ENCODE measurements at places on chromosomes 3 and 15.

DNA sequence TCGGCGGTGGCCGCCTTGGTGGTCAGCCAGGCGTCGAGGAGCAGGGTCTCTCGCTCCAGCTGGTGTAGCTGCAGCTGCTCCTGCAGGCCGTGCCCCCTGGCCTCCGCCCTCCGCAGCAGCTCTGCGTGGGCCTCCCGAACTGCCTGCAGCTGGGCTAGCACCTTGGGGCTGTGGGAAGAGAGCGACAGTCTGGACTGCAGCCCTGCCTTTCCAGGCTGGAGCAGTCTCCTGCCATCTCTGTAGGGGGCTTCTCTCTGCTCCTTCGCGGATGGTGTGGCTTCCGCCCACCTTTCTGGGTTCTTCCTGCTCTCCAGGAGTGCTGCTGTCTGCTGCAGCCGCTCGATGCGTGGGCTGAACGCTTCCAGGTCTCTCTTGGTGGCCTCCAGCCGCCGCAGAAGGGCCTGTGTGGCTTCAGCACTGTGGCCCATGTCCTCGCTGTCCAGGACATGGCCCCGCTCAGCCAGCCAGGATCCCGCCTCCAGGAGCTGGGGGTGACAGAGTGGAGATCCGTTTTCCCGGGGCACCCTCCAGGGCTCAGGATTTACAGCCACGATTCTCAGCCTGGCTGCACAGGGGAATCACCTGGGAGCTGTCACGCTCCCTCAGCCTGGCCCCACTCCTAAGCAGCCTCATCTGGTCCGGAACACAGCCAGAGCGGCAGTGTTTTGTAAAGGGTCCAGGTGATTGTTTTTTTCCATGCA, 16.8 kb downstream of the PLA2G4B start:
- DNase-seq, result no peak

GRCh38 chr3:155742349-155742965, 2.4 kb downstream of the PLCH1 start:
- no peak for DNase-seq

GRCh38 chr3:97835761-97836160, 13.9 kb downstream of the CRYBG3 start:
- DNase-seq, result no peak

GRCh38 chr3:111577798-111578685, 17.1 kb downstream of the ZBED2 start:
- DNase-seq, result no peak

GRCh38 chr3:46979958-46980497, 562 bp downstream of the NBEAL2 start:
- no peak for DNase-seq

DNA sequence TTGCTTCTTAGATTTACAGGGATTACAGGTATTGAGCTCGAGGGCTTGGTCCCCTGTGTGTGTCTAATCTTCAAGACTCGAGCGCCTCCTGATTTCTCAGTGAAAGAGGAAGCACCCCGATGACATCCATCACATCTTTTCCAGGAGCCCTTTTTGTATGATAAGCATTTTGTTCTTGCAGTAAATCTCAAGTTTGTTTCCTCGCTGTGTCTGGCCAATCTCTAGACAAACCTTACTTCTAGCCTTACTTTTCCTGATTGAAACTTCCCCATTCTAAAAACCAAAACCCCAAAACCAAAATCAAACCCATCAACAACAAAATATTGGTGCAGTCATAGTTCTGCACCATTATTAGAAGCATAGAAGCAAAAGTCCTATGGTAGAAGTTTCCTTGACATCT, 286.0 kb downstream of the NFKBIZ start:
- no peak for DNase-seq

- DNase-seq, result no peak
Measured at GRCh38 chr3:99938270-99938911, 120.7 kb downstream of the CMSS1 start.

GRCh38 chr3:12954891-12955650, 113.7 kb upstream of the RPL32 start:
- DNase-seq, result peak; percentile 25

GRCh38 chr15:70752193-70752635, 11.1 kb downstream of the UACA start:
- no peak for DNase-seq

GRCh38 chr3:46632792-46633191, 20.5 kb downstream of the FAM240A start:
- DNase-seq, result no peak

GRCh38 chr3:194938845-194939531, 253.3 kb downstream of the FAM43A start:
- DNase-seq, result no peak

DNA sequence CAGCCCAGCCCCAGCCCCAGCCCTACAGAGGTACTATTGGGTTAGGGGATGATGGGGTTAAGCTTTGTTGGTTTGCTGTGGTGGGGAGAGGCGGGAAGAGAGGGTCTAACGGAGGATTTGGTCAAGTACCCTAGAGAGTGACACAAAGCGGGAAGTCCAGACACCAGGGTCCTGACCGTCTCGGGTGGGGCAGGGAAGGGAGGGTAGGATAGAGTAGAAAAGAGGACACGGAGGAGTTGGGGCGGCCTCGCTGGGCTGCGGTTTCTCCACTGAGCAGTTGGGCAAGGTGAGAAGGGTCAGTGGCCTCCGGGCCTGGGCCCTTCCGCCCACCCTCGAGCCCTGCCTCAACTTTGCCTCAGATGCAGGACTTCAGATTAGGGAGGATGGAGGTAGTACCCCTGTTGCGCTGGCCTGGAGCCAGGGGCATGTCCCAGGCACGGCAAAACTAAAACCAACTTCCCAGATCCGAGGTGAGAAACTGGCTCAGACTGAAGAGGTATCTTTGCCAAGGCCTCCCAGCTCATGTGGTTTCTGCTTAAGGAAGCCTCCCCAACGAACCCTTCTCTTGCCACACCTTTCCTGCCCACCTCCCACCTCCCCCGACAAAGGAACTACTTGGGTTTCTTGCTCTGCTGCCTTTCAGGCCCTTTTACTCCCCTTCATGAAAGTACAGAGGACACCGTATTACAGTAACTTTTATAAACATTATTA, 551 bp downstream of the PML start:
- no peak for DNase-seq

DNA sequence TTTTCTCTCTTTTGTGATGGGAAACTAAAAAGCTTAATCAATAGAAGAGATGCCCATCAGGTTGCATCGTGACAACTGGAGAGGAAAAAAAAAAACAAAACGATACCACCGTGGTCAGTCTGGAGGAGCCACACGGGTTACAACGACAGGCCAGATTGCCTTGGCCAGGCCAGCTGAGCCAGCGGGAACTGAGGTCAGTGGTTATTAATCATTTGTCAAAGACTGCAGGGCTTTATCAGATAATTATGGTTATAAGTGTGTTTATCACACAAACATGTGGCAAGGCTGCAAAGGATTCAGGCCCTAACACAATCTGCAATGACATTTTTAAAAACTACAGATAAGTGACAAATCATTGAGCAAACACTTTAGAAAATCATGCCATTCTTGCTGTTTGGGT, 135.0 kb upstream of the FAM3D start:
- no peak for DNase-seq

DNA sequence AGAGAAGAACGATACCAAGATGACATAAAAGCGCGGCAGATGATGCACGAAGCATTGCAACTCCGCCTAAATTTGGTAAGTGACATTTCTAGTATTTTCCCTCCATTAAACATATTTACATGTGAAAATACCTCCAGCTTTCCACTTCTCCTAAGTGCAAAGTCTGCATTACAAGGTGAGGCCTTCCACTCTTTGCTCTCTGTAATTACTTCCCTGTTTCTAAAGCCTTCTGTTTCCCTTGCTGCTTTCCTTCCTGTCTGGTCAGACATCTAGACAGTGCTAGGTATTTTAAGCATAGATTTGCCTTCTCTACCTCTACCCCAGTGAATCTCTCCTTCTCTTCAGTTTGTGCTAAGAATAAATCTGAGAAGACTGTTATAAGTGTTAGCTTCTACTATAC, 1.9 kb downstream of the P2RY12 start:
- DNase-seq, result no peak

DNA sequence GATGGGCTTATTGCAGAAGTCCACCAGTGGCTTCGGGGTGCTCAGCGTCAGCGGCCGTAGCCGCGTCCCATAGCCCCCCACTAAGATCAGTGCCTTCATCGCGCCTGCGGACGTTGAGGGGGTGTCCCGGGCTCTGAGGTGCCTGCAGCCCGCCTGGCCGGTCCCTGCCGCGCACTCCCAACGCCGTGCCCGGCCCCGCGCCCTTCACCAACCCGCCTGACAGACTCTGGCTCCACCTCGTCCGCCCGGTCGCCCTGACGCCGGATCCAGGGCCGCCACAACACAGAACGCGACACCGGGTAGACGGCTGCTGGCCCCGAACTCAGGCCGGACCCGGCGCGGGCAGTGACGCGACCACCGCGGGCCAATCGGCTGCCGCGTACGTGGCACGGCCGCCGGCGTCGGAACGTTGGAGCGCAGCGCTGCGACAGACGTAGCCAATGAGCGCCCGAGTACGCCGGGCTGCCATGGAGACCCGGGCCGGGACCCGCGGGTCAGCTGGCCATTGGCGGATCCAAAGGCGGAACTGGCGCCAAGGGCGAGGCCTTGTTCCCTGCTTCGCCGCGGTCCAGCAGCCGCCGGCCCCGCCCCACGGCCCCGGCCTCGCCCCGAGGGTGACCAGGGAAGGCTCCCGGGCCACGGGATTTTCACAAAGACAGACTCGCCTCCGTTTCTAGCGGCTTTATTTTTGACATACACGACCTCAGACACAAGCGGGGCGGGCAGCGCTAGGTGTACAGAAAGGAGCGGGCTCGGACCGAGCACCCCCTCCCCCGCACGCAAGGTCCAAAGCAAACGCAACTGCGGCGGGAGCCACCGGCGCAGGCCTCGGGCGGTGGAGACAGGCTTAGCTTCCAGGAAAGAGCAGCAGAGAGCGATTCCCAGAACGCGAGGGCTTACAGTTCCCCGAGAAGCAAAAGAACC, at the start of gene GMPPB:
GMPPB (minus strand) TSS at position 324 of the 924 bp plus-strand sequence; CDS start at position 99, 225 bp downstream.
- DNase-seq, result peak; percentile 85

GRCh38 chr3:45618081-45618509, 23.5 kb downstream of the LIMD1 start:
- DNase-seq, result no peak

DNA sequence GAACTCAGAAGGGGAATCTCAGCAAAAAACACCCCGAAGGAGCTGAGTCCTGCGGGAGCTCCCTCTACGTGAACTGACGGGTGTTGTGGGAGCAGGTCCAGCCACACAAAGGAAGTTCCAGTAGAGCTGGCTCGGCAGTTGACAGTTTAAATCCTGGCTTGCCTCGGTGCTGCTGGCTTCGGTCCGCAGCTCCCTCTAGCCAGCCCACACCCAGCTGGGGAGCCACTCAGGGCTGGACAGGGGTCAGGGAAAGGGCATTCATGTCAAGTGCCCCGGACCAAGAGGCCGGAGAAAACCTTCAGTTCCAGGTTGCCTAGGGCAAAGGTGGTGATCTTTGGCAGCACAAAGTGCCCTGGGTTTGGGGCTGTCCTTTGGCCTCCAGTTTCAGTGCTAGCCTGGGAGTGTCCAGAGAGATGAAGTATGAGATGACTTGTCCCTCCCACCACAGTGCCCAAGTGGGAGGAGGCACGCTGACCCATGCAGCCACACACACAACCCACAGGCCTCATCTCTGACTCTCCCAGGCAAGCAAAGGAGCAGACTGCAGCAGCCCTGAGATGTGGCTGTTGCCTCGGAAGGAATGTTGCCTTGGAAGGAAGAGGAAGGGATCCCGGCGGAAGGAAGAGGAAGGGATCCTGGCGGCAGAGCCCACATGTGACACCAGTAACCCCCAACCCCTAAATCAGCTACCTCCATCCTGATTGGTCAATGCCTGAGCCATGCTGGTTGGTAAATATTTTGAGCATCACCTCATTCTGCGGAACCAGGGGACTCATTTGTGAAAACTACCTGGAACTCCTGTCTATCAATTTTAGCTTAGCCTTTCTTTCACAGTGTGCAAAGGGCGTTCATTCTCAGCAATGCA, 13.9 kb upstream of the ANPEP start:
- no peak for DNase-seq

GRCh38 chr3:64666171-64666588, 21.6 kb downstream of the ADAMTS9 start:
- DNase-seq, result no peak

GRCh38 chr15:89985111-89985510, 16.0 kb upstream of the ZNF710 start:
- DNase-seq, result no peak

DNA sequence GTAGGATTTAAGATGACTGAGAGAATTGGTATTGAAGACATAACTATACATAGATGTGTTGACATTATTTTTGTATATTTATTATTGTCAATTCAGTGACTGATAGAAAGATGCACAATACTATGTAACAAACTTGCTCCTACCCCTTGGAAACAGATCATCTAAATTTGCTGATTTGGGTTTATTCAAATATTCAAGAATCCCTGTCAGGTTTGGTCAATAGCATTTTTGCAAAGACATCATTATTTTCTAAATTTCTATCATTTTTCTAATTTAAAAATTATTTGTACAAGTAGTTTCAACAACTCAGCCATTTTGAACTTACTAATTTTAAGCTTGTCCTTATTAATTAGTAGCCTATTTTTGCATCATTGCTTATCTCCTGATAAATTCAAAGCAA, 1463.4 kb downstream of the SI start:
- no peak for DNase-seq

DNA sequence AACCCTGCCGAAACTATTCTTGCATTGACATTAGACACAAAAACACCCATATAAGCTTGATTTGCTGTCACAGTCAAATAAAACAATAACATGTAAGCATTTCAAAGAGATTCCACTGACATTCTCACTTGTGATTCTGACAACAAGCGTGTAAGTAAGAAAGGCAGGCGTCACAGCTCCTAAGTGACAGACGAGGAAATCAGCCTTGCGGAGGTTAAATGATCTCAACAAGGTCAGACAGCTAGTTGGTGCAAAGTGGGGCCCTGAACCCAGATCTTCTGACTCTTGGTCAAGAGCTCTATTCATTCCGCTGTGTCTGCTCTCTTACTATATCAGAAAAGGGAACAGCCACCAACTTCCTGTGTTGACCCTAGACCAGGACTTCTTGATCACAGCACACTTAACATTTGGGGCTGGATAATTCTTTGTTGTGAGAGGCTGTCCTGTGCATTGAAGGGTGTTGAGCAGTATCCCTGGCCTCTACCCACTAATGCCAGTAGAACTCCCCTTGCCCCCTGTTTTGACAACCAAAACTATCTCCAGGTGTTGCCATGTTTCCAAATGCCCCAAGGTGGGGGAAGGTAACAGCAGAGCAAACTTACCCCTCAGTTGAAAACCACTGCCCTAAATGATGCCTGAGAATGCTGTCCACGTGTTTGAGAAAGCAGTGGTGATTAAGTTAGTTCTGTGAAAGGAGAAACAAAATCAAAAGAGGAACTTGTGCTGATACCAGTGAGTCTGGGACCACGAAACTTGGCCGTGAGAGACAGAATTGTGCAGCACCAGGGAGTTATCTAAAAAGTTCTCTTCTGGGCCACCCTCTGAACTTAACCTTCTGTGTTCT, 86.1 kb downstream of the LIPC start:
- DNase-seq, result peak; percentile 40

DNA sequence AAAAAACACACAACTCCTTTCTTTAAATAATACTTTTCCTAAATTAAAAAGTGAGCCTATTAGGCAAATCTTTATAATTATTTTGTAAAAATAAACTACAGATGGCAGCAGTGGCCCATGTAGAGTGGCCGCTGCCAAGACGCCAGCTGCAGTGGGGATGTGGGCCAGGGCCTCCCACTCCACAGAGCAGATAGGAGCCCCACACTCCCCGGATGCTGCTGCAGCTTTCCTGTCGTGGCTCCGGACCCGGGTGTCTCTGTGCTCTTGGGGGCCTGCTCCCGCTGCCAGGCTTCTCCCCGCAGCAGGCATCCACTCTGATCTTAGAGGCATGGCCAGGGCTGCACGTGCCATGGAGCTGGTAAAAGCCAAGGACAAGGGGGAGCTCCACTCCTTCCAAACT, 67.5 kb downstream of the PROS1 start:
- no peak for DNase-seq

- DNase-seq, result no peak
Measured at GRCh38 chr3:8593021-8593827, 51.4 kb downstream of the SSUH2 start.
